ENCODE measurements at places on chromosomes 3 and 15. TPM values are rescaled to one million over a fixed set of nuclear protein-coding genes. Genes with fewer than 3 reads are reported as not detected.

The ZBTB20 gene
- total RNA-seq, result 1.8 TPM

The STAC gene
- total RNA-seq, result 2.3 TPM

The TMC3 gene
- not detected for total RNA-seq

The FILIP1L gene
- total RNA-seq, result 0.21 TPM

The CASR gene
- total RNA-seq, result not detected

The HTR3E gene
- total RNA-seq, result not detected

The IGSF10 gene
- 0.35 TPM for total RNA-seq

The EPHA3 gene
- not detected for total RNA-seq

The CNTN6 gene
- total RNA-seq, result not detected

The FGF7 gene
- total RNA-seq, result not detected

The MAGEL2 gene
- total RNA-seq, result not detected

The ADAMTS9 gene
- total RNA-seq, result 0.49 TPM

The EIF2A gene
- total RNA-seq, result 67.9 TPM

The ST3GAL6 gene
- total RNA-seq, result 1.2 TPM

The TICRR gene
- total RNA-seq, result 10.9 TPM

The ZNF717 gene
- 2.3 TPM for total RNA-seq

The SEMA6D gene
- not detected for total RNA-seq

The HGD gene
- total RNA-seq, result 22.1 TPM

The GPX1 gene
- 306 TPM for total RNA-seq

The SAMD7 gene
- total RNA-seq, result not detected

The PLA2G4E gene
- not detected for total RNA-seq

The RAD51 gene
- 18.4 TPM for total RNA-seq

The AADACL2 gene
- not detected for total RNA-seq

The ERC2 gene
- not detected for total RNA-seq

The CA12 gene
- total RNA-seq, result 188 TPM

The BNC1 gene
- 0.72 TPM for total RNA-seq

The GP9 gene
- not detected for total RNA-seq

The CFAP92 gene
- total RNA-seq, result not detected

The PYGO1 gene
- 7.6 TPM for total RNA-seq

The HRH1 gene
- total RNA-seq, result 6.6 TPM

The ITGB5 gene
- total RNA-seq, result 419 TPM

The IVD gene
- total RNA-seq, result 10.7 TPM

The HHATL gene
- total RNA-seq, result not detected

The CDC25A gene
- total RNA-seq, result 9.2 TPM

The C3orf70 gene
- 0.02 TPM for total RNA-seq

The POPDC2 gene
- 0.22 TPM for total RNA-seq

The OXNAD1 gene
- 9.8 TPM for total RNA-seq

The BOC gene
- 6.2 TPM for total RNA-seq

The PRR20G gene
- 1.6 TPM for total RNA-seq

The DISP2 gene
- 1.0 TPM for total RNA-seq

The RGMA gene
- total RNA-seq, result 0.56 TPM

The GOLGA6B gene
- not detected for total RNA-seq

The IFRD2 gene
- 101 TPM for total RNA-seq

The TCF12 gene
- total RNA-seq, result 42.2 TPM

The KIF15 gene
- total RNA-seq, result 8.1 TPM

Data from A549 treated with Mapracorat at 1 μM for 4 hours (cell line).